ENCODE measurements at places on chromosomes 12 and 14. TPM values are rescaled to one million over a fixed set of nuclear protein-coding genes. Genes with fewer than 3 reads are reported as not detected.
A peak's percentile ranks its signal among the peaks of the same experiment; 100 is the strongest.

The METTL25 gene
- 10.4 TPM for total RNA-seq

The CAMKK2 gene
- 27.4 TPM for total RNA-seq

The ESPL1 gene
- total RNA-seq, result 0.33 TPM

The DCD gene
- not detected for total RNA-seq

The SALL2 gene
- total RNA-seq, result 10.7 TPM

The LETMD1 gene
- total RNA-seq, result 92.0 TPM

The USP30 gene
- total RNA-seq, result 22.2 TPM

The MOK gene
- total RNA-seq, result 23.9 TPM

The FOXM1 gene
- under 0.01 TPM for total RNA-seq

The REP15 gene
- 3.3 TPM for total RNA-seq

The MIP gene
- not detected for total RNA-seq

GRCh38 chr14:76956316-76957090, 72.0 kb downstream of the IRF2BPL start:
- DNase-seq, result peak; percentile 90

DNA sequence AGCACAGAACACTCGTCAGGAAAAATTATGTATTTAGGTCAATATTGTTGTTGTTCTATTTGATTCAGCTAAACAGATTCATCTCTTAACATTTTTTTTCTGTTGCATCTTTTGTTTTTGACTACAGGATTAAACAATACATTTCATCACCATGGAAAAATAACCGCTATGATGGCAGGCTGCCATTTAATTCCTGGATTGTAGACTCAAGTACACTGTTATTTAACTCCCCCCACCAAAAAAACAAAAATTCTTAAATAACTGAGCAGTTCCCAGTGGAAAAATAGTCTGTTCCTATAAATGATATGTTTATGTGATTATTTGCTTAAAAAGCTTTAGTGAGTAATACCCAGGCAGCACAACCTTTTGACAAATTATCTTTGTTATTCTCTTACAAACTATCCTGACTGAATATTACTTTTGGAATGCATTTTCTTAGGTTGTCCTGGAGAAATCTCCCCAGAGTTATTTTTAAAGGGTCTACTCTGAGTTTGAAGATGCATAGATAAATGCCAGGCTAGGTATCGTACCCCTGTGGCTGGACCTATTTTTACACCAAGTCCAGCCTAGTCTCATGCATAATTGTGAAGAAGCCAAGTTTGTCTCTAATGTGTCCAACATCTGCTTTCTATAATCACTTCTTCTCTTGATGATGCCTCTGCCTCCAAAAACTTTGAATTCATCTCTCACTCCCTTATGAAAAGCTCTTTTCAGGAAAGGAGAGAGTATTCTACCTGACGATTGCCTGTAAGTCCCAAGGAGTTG, 3.7 kb downstream of the KERA start:
- DNase-seq, result no peak

DNA sequence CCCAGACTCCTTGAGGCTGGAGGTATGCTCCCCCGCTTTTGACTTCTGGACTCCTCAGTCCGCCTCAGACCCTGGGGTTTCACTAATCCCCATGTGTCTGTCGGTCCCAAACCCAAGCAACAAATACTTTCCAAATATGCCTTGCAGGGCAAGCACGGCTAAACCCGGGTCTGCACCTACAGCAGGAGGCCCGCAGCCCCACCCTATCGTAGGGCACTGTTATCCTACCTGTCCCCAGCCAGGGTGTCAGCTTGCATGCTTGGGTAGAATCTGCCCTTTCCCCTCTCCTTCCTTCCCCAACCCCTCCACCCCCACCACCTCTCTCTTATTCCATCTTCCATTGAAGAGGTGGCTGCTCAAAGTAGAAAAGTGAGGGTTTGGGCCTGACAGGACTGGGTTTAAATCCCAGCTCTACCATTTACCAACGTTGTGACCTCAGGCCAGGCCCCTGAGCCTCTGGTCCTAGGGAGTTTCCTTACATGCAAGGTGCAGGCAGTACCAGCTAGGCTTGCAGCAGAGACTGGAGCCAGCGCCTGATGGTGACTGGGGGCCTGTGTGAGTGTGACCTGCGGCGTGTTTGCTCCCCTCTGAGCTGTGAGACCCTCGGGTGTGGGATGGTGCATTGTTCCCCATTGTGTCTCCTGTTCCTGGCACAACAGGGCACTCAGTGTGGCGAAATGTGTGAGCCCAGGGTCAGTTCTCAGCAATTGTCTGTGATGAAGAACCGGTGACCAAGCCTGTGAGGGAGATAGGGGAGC, 11.2 kb upstream of the EML1 start:
- DNase-seq, result no peak

DNA sequence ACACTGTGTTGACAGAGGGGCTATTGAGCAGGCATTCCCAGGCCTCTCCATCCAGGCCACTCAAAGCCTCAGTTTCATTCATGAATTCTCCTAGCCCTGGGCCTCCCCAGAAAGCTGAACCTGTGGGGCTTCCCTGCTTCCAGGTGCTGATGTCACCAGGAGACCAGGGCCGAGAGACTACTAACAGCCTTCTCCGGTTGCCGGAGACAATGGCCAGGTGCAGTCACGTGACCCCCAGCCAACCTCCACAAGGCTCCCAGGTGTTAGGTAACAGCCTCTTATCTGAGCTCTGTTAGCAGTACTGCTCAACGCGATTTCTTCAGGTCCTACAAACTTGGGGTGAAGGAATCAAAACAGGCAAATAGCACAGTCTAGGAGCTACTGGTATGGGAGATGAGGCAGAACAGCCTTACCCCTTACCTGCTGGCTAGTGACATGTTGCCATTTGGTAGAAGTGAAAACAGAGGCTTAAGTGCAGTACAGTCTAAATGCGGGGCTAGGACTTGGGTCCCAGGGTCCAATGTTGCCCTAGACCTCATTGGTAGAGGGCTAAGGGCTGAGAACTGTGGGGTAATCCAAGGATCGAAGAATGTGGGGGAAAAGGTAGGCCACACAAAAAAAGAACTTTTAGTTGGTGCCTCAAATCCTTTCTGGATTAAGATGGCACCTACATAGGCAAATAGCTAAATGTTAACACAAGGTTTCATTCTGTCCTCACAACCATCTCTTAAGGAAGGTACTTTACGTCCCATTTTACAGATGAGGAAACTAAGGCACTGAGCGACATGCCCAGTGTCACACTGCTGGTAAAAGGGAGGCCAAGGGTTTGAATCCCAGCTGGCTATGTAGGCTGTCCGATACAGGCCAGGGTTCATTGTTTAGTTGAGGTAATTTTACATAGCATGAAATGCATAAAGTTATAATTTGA, 3.8 kb downstream of the CCDC88C start:
- no peak for DNase-seq

DNA sequence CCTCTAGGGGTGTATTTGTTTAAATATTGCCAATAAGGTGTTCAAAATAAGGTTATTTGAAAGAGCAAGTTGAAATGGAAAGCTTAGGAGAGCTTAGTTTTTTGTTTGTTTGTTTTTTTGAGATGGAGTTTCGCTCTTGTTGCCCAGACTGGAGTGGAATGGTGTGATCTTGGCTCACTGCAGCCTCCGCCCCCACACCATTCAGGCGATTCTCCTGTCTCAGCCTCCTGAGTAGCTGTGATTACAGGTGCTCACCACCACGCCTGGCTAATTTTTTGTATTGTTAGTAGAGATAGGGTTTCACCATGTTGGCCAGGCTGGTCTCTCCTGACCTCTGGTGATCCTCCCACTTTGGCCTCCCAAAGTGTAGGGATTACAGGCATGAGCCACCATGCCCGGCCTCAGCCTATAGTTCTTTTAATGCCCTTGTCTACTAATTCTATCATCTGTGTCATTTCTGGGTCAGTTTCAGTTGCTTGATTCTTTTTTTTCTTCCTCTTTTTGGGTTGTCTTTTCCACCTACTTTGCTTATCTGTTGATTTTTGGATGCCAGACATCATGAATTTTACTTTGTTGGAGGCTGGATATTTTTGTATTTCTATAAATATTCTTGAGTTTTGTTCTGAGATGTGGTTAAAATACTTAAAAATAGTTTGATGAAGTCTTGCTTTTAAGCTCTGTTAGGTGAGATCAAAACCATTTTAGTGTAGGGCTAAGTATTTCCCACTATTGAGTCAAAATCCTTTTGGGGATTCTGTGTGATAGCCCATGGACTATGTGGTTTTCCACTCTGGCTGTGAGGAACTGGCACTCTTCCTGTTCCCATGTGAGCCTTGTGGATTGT, 18.7 kb downstream of the RCOR1 start:
- DNase-seq, result no peak

DNA sequence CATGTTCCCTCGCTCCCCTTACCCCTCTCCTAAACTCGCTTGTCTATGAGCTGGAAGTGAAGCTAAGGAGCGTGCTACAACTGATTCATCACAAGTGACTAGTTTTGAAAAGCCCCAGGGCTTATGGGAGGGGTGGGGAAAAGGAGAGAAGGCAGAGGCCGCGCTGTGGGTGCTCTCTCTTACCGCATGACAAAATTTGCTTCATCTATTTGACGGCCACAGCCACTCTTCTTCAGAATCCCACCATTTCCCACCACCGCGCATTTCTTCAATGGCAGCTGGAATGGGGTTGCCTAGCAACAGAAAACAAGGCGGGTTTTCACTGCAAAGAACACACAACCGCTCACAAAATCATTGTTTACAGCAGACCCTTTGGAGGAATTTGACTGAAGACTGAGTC, 79.4 kb downstream of the ST8SIA1 start:
- no peak for DNase-seq

- no peak for DNase-seq
These were observed 266.3 kb downstream of the GLT1D1 start for GRCh38 chr12:129119537-129119936.

- no peak for DNase-seq
These were observed 29.3 kb downstream of the DHRS2 start for GRCh38 chr14:23665302-23666016.

- DNase-seq, result peak; percentile 49
These were observed 901 bp downstream of the B3GNT4 start for GRCh38 chr12:122204167-122205052.

DNA sequence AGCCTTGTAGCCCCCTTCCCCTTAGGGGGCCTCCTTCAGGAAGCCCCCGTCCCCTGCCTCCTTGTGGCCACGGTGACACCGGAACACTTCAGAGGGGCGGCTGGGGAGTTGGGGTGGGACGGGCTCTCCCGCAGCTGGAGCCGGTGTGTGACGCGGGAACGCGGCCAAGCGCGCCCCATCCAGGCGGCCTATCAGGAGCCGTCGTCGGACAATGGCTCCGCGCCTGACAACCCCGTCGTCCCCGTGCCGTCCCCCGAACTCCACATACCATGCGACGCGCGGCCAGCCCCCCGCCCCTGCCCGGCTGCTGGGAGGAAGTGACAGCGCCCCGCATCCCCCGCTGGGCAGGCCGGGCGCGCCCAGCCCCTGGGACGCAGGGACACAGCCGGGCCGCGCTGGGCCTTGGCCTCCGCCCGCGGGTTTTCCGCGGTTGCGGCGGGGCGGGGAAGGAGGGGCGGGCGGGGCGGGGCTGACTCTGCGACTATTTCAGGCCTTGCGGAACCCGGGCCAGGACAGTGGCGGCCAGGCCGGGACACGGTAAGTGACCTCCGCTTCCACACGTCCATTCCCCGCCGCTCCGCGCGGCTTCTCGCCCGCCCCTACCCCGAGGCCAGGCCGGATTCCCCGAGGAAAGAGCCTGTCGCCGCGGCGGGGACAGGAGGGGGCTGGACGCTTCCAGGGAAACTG, at the start of gene TNFAIP2:
TNFAIP2 (plus strand) TSS at position 515 of the 687 bp plus-strand sequence. CDS start 2,997 bp downstream, outside the sequence.
- DNase-seq, result no peak

DNA sequence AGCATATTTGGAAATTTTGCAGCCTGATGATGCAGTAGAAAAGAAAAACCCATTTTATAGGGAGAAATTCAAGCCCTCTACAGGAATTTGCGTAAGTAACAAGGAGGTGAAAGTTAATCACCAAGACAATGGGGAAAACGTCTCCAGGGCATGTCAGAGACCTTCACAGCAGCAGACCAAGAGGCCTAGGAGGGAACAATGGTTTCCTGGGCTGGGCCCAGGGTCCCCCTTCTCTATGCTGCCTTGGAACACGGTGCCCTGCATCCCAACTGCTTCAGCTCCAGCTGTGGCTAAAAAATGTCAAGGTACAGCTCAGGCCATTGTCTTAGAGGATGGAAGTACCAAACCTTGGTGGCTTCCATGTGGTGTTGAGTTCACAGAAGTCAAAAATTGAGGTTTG, 6.5 kb upstream of the KRT6C start:
- no peak for DNase-seq

DNA sequence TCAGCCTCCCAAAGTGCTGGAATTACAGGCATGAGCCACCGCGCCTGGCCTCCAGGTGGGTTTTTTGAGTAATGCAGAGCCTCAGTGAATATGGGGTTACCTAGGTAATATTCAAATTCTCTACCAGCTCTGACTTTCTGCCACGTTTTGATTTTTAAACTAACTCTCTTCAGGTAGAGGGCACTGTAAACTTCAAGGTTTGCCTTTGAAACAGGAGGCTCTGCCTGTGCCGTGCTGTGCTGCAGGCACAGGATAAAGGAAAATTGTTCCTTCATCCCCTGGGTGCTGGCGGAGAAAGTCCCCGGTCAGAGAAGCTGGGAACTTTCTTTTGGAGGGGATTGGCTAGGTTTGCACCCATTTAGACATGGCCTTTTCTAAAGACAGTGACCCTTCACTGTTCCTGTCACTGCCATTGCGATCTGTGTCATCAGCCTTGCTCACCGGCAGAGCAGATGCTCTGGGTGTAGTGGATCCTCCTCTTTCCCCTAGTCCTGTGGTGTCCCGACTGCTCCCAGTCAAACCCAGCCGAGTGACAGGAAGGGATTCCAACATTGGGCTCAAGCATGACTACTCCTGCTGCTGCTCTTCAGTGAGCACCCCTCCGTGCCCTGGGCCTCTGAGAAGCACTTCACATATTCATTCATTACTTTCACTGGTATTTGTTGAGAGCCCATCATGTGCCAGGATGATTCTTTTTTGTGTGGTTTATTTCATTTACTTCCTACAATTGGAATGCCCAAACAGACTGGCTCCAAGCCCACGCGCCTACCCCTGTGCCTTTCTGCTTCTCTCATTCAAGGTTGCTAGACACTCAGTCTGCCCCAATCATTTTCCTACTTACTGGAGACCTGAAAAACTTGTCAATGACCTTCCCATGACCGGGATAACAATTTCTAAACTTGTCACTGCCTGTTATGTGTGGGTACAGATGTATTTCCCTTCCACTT, 103.6 kb downstream of the TMEM30B start:
- no peak for DNase-seq

GRCh38 chr14:105378873-105379685, 19.3 kb upstream of the TEX22 start:
- DNase-seq, result no peak

DNA sequence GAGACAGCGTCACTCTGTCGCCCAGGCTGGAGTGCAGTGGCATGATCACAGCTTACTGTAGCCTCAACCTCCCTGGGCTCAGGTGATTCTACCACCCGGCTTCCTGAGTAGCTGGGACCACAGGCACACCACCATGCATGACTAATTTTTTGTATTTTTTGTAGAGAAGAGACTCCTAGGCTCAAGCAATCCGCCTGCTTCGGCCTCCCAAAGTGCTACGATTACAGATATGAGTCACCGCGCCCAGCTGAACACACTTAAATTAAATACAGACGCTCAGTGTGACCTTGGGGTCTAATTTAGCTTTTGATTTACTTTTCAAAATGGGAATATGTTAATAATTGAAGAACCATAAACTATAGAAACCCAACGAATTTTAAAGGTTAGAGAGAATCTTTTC, 77.2 kb downstream of the C2CD5 start:
- DNase-seq, result no peak

Measured in breast epithelium (tissue), 4 donors.